ENCODE measurements at places on chromosomes 1 and 21. TPM values are rescaled to one million over a fixed set of nuclear protein-coding genes. Genes with fewer than 3 reads are reported as not detected.

SRSF4 gene
- 116 TPM for total RNA-seq

ST6GALNAC3 gene
- 0.21 TPM for total RNA-seq

RCSD1 gene
- 44.1 TPM for total RNA-seq

DENND2C gene
- total RNA-seq, result 0.55 TPM

S100A1 gene
- not detected for total RNA-seq

CFAP57 gene
- total RNA-seq, result 0.25 TPM

BCAS2 gene
- total RNA-seq, result 59.8 TPM

TRNP1 gene
- 0.55 TPM for total RNA-seq

TMEM52 gene
- total RNA-seq, result 1.4 TPM

OPN3 gene
- 6.9 TPM for total RNA-seq

ACTA1 gene
- total RNA-seq, result not detected

GBP4 gene
- total RNA-seq, result 31.4 TPM

SORT1 gene
- total RNA-seq, result 3.1 TPM

HUNK gene
- not detected for total RNA-seq

EXO5 gene
- 14.1 TPM for total RNA-seq
